ENCODE measurements at places on chromosomes 7 and 10.

DNA sequence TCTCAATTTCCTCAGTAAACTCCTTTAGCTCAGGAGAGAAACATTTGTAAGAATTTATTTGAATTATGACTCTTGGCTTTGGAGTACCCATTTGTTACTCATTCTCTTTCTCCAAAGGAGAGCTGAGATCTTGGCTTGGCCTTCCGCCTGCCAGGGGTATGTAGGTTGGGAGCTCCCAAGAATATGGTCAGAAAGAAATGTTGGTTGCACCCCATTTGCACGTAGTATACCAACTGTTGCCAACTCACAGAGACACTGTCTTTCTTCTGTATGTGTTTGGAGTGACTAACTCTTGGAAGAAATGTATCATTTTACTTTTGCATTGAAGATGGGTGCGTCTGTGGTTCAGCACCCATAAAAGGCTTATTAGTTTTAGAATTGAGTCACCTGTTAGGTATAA, 708.5 kb upstream of the SORCS1 start:
- no peak for DNase-seq

DNA sequence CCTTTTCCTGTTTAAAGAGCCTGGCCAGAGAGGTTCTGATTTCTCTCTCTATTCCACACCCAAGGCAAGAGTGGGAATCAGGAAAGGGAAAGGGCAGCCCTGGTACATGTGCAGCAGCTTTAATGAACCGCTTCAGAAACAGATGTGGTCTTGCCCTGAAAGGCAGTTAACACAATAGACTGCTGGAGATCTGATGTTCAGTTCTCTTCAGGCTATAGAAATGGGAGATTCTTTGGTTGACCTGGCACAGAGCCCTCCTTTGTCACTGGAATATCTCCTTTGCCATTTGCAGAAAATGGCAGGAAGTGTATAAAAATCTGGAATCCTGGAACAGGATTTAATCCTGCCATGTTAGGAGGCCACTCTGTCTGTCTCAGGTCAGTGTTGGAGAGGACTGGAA, 36.3 kb upstream of the EXOC6 start:
- DNase-seq = no peak

DNA sequence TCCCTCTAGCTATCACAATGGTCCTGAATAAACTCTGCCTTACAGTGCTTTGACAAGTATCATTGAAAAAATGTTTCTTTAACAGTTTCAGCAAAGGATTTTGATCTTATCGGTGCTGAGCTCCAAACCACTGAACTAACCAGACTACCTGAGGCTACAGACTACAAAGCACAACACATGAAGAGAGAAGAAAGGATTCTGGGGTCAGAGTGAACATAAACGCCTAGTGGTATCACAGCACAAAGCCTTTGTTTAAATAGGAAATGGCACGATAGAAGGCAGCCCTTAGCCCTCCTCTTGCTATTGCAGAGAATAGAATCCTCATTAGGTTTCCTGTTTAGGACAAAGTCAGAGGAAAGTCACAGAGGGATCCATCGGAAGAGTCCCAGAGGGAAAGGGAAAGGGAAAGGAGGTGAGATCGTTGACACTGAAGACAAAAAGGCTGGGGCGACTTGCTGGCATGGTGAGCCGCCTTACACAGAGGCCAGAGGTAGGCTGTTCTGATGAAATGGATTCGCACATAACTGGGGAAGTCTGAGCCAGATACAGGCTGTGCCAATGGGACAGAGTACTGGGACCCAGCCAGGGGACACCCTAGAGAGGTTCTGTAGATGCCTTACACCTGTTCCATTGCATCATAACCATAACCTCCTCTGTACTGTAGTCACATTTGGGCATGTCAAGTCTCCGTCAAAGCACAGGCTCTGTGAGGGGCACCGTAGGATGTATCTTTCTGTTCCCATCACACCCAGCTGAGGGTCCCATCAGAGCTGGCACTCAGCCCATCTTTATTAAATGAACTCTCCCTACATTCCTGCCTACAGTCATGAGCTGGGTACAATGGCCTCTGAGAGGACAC, 71.5 kb downstream of the XPNPEP1 start:
- DNase-seq = no peak

DNA sequence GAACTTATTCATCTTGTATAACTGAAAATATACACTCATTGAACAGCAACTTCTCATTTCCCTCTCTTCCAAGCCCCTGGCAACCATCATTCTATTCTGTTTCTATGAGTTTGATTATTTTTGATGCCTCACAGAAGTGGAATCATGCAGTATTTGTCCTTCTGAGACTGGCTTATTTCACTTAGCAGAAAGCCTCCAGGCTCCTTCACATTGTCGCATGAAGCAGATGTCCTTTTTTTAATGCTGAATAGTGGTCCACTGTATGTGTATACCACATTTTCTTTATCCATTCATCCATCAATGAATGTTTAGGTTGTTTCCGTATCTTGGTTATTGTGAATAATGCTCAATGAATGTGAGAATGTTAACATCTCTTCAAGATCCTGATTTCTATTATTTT, 238.2 kb upstream of the KLF14 start:
- DNase-seq = no peak

DNA sequence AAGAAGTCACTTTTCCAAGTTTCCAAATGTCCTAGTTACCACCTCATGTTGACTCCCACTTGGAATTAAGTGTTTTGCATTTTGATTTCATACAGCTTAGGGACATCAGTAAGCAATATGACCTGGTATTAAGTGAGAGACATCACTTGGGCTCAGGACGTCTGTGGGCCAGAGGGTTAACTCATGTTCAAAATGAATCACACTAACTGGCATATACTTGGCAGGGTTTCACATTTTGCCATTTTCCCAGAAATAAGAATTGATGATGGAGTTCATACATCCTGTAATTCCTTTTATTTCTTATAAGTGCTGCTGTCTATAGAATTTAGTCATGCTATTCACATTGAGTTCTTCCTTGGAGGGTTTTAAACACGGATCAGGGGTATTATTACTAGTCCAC, 516.5 kb downstream of the PHTF2 start:
- no peak for DNase-seq

- no peak for DNase-seq
Measured at GRCh38 chr10:86712317-86712707, 44.0 kb downstream of the LDB3 start.

DNA sequence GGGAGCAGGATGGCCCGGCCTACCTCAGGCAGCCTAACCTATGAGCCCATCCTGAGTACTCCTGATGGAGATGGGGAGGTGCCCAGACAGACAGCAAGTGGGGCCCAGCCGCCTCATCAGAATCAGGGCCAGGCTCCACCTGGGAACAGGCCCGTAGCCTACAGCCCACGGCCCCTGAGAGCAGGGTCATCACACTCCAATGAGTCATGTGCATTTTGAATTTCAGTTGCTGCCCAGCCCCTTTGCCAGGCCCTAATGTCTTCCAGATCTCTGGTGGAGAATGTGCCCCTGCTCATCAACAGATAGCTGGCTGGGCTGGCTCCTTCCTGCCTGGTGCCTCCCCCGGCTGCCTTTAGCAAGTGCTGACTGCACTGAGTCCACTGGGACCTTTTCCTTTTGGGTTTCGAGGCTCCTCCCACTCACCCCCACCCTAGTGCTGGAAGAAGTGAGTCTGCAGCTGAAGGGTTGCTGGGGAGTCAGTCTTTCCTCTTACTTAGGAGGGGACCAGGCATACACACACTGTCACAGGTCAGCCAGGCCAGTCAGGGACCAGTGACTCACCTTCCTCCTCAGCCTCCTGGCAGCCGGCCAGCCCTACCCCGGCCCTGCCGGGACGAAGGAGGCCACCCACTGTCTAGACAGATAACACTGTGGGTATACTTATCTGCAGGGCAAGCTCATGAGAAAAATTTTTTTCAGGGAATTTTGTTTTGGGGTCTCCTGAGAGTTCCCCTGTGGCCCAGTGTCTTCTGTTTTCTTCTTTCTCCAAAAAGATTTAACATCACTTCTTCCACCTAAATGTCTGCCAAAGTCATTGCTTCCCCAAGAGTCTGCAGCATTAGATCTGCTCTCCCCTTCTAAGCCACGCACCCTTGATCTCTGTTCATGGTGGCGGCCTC, 9.1 kb upstream of the ASIC3 start:
- DNase-seq = peak; percentile 77

DNA sequence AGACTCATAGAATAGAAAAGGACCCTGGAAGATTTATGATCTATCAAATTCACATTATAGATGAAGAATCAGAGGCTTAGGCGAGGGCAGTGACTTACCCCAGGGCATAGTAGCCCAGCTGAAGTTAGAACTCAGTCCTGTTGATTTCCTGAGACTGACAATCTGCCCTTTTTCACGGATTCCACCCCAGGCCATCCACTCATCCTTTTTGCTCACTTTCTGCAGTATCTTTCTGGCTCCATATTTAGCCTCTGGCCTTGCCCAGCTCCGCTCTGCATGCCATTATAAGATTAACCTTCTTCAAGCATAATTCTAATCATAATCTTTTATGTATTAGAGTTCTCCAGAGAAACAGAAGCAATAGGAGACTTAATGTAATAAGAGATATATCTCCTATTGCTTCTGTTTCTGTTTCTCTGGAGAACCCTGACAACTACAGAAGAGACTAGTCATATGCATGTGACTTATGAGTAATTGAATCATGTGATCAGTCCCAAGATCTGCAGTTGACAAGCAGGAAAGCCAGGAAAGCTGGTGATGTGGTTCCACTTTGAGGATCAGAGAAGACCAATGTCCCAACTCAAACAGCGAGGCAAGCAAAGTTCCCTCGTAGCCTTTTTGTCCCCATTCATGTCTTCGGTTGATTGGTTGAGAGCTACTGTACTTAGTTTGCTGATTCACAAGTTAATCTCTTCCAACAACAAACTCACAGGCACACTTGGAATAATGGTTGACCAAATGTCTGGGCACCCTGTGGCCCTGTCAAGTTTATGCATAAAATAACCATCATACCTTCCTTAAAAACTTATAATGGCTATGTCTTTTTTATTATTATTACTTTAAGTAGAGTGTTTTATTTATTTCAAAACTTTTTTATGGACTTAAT, 412.1 kb downstream of the SUGCT start:
- no peak for DNase-seq

- no peak for DNase-seq
Measured at GRCh38 chr7:2959828-2960599, 83.7 kb downstream of the CARD11 start.

- no peak for DNase-seq
Measured at GRCh38 chr10:74924251-74924963, 98.0 kb downstream of the KAT6B start.

DNA sequence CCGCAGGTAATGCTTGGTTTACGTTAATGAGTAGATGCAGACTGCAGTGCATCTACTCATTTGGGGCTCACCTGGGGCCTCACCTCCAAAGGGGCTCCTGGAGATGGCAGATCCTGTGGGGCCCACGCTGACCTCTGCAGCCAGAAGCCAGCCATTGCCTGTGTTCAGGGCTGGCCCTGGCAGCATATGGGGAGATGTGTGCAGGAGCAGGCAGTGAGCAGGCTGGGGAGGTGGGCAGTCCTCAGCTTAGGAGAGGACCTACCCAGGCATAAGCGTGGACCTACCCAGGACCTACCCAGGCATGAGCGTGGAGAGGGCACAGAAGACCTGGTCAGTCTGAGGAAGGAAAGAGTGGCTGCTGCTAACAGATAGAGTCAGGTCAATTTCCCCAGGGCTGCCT, 178.5 kb downstream of the PTPRN2 start:
- DNase-seq = no peak

GRCh38 chr10:78170026-78170475, 136.4 kb downstream of the RPS24 start:
- no peak for DNase-seq

DNA sequence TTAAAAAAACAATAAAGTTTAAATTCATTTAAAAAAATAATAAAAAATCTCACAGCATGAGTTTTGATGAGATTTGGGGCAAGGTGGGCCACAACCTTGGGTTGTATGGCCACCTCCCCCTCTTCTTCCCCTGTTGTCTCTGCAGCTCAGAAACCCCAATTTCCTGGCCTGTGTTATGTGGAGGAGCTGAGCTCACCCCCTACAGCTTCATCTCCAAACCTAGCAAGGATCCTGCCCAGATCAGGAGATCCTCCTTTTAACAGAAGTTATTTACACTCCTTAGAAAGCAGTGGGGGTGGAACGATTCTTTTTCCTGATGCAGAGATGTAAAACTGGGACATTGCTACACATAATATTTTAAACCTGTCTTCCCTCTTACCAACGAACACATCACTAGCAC, 6.9 kb upstream of the SH2D4B start:
- no peak for DNase-seq

- no peak for DNase-seq
Measured at GRCh38 chr7:361680-362401, 71.9 kb downstream of the FOXL3 start.

- DNase-seq = no peak
Measured at GRCh38 chr7:134900166-134900982, 85.9 kb upstream of the AGBL3 start.

DNA sequence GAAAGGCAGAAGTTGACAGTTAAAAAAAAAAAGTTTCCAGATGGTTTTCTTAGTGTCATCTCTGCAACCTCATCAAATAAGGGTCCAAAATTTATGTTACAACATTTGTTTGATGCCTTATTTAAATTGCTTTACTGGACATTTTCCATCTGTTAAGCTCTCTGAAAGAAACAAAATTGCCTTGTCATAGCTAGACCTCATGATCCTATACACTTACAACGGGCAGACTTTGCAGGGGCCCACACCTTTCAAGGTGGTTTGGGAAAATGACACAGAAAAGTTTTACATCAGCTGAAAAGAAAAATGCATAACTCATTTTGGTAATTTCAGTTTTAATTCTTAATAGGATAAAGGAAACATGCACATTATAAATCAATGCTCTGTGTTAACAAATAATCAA, 1.4 kb upstream of the TES start:
- no peak for DNase-seq

GRCh38 chr7:107785170-107785569, 17.9 kb downstream of the SLC26A3 start:
- DNase-seq = no peak

GRCh38 chr7:22316914-22317313, 40.0 kb downstream of the RAPGEF5 start:
- no peak for DNase-seq

GRCh38 chr10:22833781-22834180, 94.1 kb upstream of the ARMC3 start:
- no peak for DNase-seq

DNA sequence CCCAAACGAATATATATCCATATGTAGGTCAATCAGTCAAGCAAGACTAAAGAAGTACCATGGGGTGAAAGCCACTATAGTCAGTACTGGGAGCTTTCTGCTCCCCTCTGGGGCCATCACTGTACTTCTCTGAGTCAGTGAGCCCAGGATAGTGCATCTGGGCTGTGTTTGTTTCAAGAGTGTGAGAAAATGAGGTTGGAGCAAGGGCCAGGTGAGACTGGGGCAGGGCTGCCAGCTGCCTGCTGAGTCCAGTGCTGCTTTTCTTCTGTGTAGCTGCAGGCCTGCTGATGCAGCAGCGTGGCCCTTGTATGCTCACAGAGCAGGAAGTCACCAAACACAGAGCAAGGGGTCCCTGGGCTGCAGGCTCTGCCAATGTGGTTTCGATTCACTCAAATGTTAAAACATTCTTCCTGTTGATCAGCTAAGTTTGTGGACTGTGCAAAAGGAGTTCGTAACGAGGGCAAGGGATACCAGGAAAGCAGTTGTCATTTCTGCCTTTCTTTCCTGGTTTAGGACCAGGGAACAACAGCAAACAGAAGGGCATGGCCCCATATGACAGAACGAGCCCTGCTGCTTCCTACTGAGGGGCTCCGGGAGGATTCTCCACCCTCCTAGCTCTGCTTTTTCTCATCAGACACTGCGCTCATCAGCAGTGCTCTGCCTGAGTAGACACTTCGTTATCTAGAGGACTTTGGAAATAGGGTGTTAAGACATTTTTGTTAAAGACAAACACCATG, 65.4 kb upstream of the TNS3 start:
- no peak for DNase-seq

GRCh38 chr10:97939446-97939990, 89.9 kb downstream of the GOLGA7B start:
- no peak for DNase-seq

Data from activated CD4-positive, alpha-beta T cell treated with anti-CD3 and anti-CD28 coated beads, Interleukin-2, amount 50 U/mL, for 4 hours (primary cell).